Esophagus muscularis mucosa (tissue), 4 donors: ENCODE measurements at places on chromosomes 5 and 9.

GRCh38 chr5:173453167-173453566 is 125.0 kb upstream of the STC2 start:
- DNase-seq, result no peak
- no peaks in the 10 kb centered on the region for H3K36me3 ChIP-seq
- H3K4me3 ChIP-seq, result no peak overlapping the region

GRCh38 chr5:73631500-73631899 is 5.5 kb downstream of the ARHGEF28 start:
- DNase-seq, result no peak
- H3K27ac ChIP-seq, result no peak overlapping the region
- H3K4me3 ChIP-seq, result no peak overlapping the region
- peaks cover 13% of the 10 kb centered on the region for H3K4me1 ChIP-seq
- no peaks in the 10 kb centered on the region for H3K27me3 ChIP-seq

DNA sequence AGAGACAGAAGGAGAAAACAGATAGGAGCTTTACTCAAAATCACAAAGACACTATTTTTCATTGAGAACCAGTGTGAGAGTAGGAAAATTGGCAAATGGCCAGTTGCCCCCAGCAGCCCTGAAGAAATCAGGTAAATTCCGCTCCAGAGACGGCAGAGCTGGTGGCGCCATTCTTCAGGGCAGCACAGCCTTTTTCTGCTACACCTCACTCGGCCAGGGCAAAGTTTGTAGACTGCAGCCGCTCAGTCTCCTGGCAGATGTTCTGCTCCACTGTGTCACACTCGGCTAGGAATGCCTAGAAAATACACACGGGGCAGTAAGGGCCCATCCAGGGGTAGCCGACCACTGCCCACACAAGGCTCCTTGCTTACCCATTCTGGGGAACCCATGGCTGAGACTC is 9.5 kb downstream of the BAG1 start:
- no peaks in the 10 kb centered on the region for H3K4me1 ChIP-seq
- peaks cover 98% of the 10 kb centered on the region for H3K36me3 ChIP-seq
- DNase-seq, result no peak
- H3K27me3 ChIP-seq, result no peaks in the 10 kb centered on the region
- no peak overlapping the region for H3K4me3 ChIP-seq

DNA sequence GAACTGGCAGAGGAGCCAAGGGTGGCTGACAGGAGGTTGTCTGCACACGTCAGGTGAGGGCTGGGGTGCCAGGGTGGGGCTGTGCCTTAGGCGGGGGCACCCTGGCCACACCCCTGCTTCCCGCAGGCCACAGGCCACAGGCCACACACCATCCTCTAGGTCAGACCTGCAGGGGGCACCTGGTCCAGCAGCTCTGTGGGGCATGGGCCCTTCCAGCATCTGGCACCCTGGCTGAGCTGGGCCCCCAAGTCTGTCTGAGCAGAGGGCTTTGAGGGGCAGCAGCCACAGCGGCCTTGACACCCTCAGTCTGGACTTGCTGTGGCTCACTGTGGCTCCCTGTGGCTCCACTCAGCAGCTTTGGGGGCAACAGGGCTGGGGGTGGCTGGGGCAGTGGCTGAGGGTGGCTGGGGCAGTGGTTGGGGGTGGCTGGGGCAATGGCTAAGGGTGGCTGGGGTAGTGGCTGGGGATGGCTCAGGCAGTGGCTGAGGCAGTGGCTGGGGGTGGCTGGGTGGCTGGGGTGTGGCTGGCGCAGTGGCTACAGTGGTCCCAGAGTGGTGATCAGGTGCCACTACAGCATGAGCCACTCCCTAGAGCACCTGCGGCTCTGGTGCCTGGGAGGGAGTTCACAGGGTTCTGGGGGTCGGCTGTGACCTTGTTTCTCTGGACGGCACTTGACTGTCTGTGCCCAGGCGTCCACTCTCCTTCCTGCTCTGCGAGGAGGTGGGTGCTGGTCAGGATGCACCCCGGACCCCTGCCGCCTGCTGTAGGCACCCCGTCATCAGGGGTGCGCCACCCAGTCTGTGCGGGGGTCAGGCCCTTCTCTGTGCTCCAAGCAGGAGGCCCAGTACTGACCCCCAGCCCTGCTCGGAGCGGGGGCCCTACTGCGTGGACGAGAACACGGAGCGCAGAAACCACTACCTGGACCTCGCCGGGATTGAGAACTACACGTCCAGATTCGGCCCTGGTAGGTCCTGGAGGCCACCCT is 27.1 kb downstream of the NKD2 start:
- no peak overlapping the region for H3K4me3 ChIP-seq
- no peak overlapping the region for H3K27ac ChIP-seq
- H3K27me3 ChIP-seq, result no peaks in the 10 kb centered on the region
- no peaks in the 10 kb centered on the region for H3K4me1 ChIP-seq

DNA sequence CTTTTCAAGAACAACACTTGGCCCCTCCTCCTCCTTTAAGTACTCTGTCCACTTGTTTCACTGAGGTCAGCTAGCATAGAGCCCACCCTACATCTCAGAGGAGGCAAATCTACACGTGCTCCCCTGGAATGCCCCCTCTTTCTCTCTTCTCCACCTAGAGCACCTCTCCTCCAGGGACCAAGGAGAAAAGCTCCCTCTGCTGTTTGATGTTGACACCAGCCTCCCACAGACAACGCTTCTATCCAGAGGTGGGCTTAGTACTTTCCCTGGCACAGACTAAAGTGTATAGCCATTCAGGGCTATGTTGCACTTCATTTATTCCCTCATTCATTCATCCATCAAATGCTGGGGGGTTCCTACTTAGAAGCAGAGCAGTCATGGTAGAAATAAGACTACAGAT is 68.2 kb upstream of the TAF1L start:
- no peaks in the 10 kb centered on the region for H3K27me3 ChIP-seq
- no peak overlapping the region for H3K4me3 ChIP-seq
- no peak overlapping the region for H3K27ac ChIP-seq
- no peaks in the 10 kb centered on the region for H3K36me3 ChIP-seq
- no peak for DNase-seq
- H3K4me1 ChIP-seq, result no peaks in the 10 kb centered on the region

- H3K27ac ChIP-seq, result no peak overlapping the region
- no peak for DNase-seq
- H3K36me3 ChIP-seq, result no peaks in the 10 kb centered on the region
- no peaks in the 10 kb centered on the region for H3K27me3 ChIP-seq
Observed at GRCh38 chr5:173916233-173916632, 28.1 kb downstream of the CPEB4 start.

- no peaks in the 10 kb centered on the region for H3K4me1 ChIP-seq
- no peak overlapping the region for H3K4me3 ChIP-seq
- DNase-seq, result no peak
- H3K27me3 ChIP-seq, result no peaks in the 10 kb centered on the region
- no peaks in the 10 kb centered on the region for H3K36me3 ChIP-seq
- no peak overlapping the region for H3K27ac ChIP-seq
Observed at GRCh38 chr5:173716058-173716682, 99.7 kb upstream of the BOD1 start.

DNA sequence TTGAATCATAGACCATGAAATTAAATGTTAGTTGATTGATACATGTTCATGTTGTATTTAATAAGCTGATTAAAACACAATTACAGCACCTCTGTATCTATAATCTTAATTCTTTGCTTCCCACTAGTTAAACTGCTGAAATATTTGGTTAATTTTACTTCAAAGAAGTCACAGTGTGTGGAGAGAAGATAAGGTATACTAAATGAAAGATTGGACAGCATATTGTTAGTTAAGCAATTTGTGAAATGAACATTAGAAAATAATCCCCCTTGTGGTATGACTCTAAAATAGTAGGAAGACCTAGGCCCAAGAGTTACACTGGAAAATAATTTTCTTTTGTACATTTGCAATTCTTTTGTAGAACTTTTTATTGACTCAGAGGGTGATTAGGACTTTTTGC is 30.3 kb downstream of the MAN2A1 start:
- peaks cover 2% of the 10 kb centered on the region for H3K36me3 ChIP-seq
- no peak for DNase-seq

GRCh38 chr9:26682796-26683496 is 209.7 kb downstream of the CAAP1 start:
- H3K27ac ChIP-seq, result no peak overlapping the region
- H3K36me3 ChIP-seq, result no peaks in the 10 kb centered on the region
- no peaks in the 10 kb centered on the region for H3K27me3 ChIP-seq
- H3K4me3 ChIP-seq, result no peak overlapping the region
- no peak for DNase-seq
- peaks cover 6% of the 10 kb centered on the region for H3K4me1 ChIP-seq

- H3K4me3 ChIP-seq, result no peak overlapping the region
- H3K4me1 ChIP-seq, result no peaks in the 10 kb centered on the region
- no peak for DNase-seq
- H3K27ac ChIP-seq, result no peak overlapping the region
Observed at GRCh38 chr5:11497651-11498050, 406.6 kb downstream of the CTNND2 start.

DNA sequence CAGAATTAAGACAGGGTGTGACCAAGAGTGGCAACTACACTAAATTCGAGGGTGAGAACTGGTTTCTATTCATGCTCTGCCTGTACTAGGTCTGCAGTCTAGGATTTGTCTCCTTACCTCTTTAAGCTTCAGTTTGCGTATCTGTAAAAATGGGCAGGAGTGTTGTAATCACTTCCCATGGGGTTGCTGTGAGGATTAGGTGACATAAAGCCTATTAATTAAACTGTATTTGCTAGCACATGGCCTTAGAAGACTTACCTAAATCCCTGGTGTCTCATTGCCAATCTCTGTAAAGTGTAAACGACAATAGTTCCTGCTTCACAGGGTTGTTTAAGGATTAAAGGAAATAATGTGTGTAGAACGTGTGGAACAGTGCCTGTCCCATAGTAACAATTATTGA is 193.6 kb downstream of the DRD1 start:
- peaks cover 30% of the 10 kb centered on the region for H3K4me1 ChIP-seq
- H3K4me3 ChIP-seq, result no peak overlapping the region
- no peaks in the 10 kb centered on the region for H3K27me3 ChIP-seq
- no peak overlapping the region for H3K27ac ChIP-seq

DNA sequence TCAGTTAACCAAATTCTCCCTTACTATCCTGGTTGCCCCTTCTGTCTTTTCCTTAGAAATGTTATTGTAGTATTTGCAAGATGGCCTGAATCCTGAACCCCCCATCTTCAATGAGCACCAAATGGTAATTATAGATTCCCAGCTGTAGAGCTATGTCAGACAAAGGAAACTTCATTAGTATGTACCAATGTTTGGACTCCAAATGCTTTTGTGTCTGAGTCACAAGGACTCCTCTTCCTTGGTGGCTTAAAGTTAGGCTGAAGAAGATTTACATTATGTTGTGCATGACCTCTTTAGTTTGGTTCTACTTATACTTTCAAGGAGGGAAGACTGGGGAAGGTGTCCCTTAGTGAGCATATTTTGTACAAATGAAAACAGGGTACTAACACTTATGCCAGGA is 105.9 kb upstream of the CDKN2B start:
- no peaks in the 10 kb centered on the region for H3K27me3 ChIP-seq
- no peak for DNase-seq
- H3K27ac ChIP-seq, result no peak overlapping the region
- H3K36me3 ChIP-seq, result no peaks in the 10 kb centered on the region

DNA sequence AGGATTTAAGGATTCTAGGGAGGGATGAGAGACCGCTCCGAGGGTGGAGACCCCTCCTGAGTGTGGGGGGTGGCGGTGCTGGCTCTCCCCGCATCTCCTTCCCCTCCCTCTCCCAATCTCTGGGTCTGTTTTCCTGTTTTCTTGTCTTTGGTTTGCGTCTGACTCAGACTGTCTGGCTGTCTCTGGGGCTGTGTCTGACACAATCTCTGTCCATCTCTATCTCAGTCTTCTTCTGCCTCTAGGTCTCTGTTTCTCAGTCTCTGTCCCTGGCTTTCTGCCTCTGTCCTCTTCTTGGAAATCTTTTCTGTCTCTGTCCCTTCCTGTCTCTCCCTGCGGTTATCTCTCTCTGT is 196 bp upstream of the GRM6 start:
- peaks cover 64% of the 10 kb centered on the region for H3K27me3 ChIP-seq
- H3K4me1 ChIP-seq, result no peaks in the 10 kb centered on the region
- H3K27ac ChIP-seq, result no peak overlapping the region
- DNase-seq, result no peak
- no peaks in the 10 kb centered on the region for H3K36me3 ChIP-seq

DNA sequence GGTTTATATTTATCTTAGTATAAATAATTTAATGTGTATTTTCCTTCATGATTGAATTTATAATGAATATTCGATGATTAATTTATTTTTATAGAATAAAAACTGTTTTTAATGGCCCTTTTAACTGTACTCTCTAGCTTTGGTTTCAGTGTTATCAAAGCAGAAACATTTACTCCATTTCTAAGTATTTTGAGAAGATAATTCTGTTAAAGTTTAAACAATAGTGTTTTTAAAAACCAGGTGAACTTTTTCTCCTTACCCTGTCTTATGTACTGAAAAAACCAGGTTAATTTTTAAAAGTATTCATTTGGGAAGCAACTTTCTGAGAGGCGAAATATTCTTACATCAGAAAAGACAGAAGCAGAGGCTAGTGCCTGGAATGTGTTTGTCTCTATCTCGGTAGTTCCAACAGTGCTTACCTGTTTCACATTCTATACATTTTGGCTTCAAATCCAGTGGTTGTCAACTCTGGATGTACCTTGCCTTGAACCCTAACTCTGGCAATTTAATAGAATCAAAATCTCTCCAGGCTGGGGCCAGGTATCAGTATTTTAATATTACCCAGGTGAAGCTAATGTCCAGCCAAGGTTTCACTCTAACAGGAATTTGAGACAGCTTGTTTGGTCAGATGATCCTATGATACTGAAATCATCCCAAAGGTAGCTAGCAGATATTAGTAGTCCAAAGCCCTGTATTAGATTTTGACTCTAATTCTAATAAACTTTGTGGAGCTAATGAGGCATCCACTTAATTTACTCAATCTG is 434.4 kb downstream of the PDE4D start:
- H3K4me3 ChIP-seq, result no peak overlapping the region
- no peak for DNase-seq
- H3K27me3 ChIP-seq, result no peaks in the 10 kb centered on the region

- H3K27me3 ChIP-seq, result no peaks in the 10 kb centered on the region
- no peak overlapping the region for H3K27ac ChIP-seq
- H3K4me3 ChIP-seq, result no peak overlapping the region
- DNase-seq, result no peak
- H3K36me3 ChIP-seq, result no peaks in the 10 kb centered on the region
Observed at GRCh38 chr9:4508907-4509589, 18.8 kb downstream of the SLC1A1 start.

DNA sequence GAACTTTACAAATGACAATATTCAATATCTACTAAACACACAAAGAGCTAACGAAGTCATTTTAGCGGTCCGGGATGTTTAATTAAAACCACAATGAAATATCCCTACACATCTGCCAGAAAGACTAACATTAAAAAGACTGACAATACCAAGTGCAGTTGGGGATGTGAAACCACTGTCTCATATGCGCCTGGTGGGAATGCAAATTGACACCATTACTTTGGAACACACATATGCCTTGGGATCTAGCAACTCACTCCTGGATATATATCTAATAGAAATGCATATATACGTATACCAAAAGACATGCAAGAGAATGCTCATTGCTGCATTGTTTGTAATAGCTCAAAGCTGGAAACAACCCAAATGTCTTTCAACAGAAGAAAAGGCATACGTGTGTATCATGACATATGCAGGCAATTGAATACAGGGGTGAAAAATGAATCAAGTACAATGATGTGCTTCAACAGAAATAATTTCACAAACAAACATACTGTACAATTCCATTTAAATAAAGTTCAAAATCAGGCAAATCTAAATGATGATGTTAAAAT is 153.3 kb downstream of the CARTPT start:
- H3K36me3 ChIP-seq, result no peaks in the 10 kb centered on the region
- H3K27ac ChIP-seq, result no peak overlapping the region
- no peak overlapping the region for H3K4me3 ChIP-seq
- no peak for DNase-seq
